ENCODE measurements at places on chromosomes 1 and 21. TPM values are rescaled to one million over a fixed set of nuclear protein-coding genes. Genes with fewer than 3 reads are reported as not detected.

Gene GNAT2
- 0.64 TPM for total RNA-seq

Gene TNFRSF9
- 3.1 TPM for total RNA-seq

Gene PKLR
- not detected for total RNA-seq

Gene VSIG8
- under 0.01 TPM for total RNA-seq

Gene HSD3B1
- not detected for total RNA-seq

Gene PDZK1IP1
- 73.0 TPM for total RNA-seq

Gene PGLYRP4
- total RNA-seq, result 1.9 TPM

Gene ZBED6
- 10.6 TPM for total RNA-seq

Gene FAM110D
- not detected for total RNA-seq

Gene SYT6
- total RNA-seq, result not detected

Gene KCNT2
- 0.21 TPM for total RNA-seq

Gene CYP4B1
- total RNA-seq, result not detected

Gene CLEC20A
- not detected for total RNA-seq

Gene FAM72A
- 0.43 TPM for total RNA-seq

Gene DNM3
- 1.2 TPM for total RNA-seq

Gene OLFM3
- total RNA-seq, result not detected

Gene ATF3
- total RNA-seq, result 7.0 TPM

Gene NCAM2
- total RNA-seq, result under 0.01 TPM

Gene ELK4
- 7.5 TPM for total RNA-seq

Gene RNASEL
- 5.8 TPM for total RNA-seq

Gene C1orf50
- total RNA-seq, result 3.8 TPM

Gene LCE1C
- total RNA-seq, result 0.24 TPM

All from tracheal epithelial cell (primary cell).